ENCODE measurements at places on chromosomes 12 and 14.

- DNase-seq = no peak
Measured at GRCh38 chr12:104490850-104491249, 34.1 kb downstream of the CHST11 start.

- peak; percentile 65 for DNase-seq
Measured at GRCh38 chr14:65167072-65167645, 64.8 kb upstream of the MAX start.

GRCh38 chr14:64826845-64827244 is 52.9 kb downstream of the SPTB start:
- DNase-seq = peak; percentile 81

GRCh38 chr14:75794615-75795038 is 133.6 kb downstream of the TTLL5 start:
- no peak for DNase-seq

DNA sequence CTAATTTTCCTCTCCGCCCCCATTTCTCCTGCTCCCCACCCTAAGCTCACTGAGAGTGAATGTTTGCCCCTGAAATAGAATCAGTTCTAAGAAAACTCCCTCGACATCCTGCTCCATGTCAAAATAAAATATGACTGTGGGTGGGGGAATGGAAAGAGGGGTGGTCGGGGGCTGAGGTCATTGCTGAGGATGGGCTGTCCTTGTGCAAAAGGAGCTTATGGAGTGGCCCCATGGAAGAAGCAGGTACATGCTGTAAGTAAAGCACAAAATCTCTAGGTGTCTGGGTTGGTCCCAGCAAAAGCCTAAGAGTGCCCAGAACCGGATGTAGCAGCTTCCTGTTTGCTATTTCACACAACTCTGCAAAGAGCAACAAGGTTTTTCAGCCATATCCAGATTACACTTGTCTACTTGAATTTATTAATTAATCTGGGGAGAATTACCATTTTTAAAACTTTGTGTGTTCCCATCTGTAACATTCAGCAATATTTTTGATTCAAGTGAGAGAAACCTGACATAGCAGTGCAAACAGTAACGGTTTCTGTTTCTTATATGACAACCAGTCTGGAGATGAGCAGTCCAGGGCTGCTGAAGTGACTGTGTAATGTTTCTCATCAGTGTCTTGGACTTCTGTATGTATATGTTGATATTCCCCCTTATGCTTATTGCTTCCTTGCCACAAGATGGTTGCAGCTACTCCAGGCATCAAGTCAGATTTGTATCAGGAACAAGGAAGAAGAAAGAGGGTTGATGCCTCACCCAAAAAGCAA is 40.4 kb upstream of the GZMB start:
- no peak for DNase-seq

DNA sequence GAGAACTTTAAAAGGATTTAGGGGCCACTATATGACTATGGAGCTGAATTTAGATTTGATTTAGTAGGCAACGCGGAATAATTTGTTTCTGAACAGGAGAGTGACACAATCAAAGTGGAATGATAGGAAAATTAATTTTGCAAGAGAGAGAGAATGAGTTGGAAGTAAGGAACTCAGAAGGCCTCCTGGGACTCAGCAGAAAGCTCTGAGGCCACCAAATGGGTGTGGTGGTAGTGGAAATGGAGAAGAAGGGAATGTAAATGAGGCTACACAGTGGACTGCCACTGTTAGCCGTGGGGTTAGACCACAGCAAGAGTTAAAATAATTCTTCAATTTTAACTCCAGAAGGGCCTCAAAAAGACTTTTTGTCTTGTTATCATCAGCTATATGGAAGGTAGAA is 102.7 kb downstream of the LRRK2 start:
- DNase-seq = no peak

- no peak for DNase-seq
Measured at GRCh38 chr12:131126662-131127173, 173.0 kb downstream of the ADGRD1 start.

DNA sequence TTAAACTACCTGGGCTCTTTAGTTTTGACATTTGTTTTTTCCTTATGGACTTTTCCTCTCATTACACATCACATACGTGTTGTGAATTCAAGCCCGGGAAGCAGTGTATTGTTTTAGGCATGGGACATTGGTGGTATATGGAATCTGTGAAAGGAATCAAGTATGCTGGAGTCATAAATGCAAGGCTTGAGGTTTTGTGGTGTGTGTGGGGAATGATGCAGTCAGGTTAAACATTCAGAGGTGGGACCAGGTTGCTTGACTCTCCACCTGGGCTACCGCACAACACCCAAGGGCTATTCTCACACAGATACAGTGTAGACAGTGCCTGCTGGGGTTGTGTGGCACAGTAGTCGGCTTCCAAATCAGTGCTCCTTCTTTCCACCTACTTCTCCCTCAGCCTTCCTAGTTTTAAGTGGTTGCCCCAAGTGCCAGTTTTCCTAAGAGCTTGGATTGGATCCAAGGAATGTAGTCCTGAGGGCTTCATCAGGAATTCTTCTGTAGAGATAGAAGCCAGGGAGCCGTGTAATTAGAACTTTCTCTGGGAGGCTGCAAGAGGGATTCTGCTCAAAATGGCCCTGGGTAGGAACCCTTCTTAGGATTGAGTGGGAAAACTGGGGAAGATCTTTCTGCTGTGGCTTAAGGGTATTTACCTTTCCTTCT is 243.7 kb downstream of the C12orf75 start:
- DNase-seq = no peak

DNA sequence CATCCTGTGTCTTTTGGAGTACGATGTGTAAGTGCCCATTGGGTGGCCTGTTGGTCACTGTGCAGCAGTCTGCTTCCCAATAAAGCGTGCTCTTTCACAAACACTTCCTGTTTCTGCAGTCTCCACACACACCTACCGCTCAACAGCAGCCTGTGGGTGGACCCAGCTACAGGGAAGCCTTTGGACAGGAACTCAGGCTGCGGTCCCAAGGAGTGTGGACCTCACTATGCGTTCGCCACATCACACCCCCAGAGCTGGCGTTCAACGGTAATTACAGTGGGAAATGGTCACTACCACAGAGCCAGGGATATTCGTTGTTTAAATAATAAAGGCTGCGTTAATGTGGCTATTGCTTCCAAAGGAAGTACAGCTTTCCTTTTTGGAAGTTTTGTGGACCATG is 16.2 kb downstream of the PSMC1 start:
- peak; percentile 27 for DNase-seq

DNA sequence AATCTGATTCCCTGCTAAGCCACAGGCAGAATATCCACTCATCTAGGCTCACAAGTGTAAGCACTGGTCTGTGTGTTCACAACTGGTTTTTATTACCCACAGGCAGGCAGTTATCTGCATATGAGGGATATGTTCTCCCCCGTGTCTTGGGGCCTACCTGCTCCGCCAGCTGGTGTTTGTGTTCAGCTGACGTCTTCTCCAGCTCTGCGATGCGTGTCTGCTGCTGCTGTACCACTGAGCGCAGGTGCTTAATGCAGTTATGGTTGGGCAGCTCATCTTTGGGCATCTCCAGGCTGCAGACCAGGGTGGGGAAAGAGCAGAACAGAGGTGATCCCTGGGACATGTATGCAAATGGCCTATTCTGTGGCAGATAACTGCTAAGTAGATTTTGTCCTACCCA is 13.7 kb downstream of the RNF41 start:
- DNase-seq = no peak

DNA sequence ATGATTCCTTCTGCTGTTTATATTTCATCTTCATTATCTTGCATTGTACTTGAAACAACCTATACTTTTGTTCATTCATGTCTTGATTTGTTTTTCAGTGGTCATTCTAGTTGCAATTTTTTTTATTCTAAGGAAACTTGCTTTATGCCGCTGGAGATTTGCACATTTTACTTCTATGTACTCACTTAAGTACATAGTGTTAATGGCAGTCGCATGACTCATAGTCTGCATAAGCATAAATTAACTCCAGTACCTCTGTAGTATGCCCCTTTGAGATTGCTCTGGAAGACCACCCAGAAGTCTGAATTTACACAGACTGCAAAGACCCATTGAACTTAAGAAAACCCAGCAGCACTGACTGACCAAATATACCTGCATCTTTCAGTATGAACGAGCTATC is 77.0 kb downstream of the MSRB3 start:
- DNase-seq = no peak

DNA sequence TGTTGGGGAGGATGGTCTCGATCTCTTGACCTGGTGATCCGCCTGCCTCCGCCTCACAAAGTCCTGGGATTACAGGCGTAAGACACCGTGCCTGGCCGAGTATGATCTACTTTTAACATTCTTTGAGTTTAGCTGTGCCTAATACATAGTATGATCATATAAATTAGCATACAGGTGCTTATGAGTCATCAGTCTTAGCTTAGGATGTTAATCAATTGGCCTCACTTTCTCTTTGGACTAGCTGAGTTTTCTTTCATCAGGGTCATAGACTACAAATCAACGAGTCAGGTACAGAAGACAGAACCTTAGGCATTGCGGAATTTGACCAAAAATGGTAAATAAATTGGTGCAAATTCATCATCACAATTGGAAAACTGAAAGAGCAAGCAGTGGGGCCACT is 2.2 kb downstream of the SLC25A21 start:
- DNase-seq = no peak

GRCh38 chr12:93766796-93767523 is 89.8 kb downstream of the CRADD start:
- DNase-seq = peak; percentile 56

- no peak for DNase-seq
Measured at GRCh38 chr12:52010692-52011601, 4.2 kb downstream of the TAMALIN start.

GRCh38 chr14:99727096-99727870 is 43.2 kb downstream of the CYP46A1 start:
- DNase-seq = no peak

DNA sequence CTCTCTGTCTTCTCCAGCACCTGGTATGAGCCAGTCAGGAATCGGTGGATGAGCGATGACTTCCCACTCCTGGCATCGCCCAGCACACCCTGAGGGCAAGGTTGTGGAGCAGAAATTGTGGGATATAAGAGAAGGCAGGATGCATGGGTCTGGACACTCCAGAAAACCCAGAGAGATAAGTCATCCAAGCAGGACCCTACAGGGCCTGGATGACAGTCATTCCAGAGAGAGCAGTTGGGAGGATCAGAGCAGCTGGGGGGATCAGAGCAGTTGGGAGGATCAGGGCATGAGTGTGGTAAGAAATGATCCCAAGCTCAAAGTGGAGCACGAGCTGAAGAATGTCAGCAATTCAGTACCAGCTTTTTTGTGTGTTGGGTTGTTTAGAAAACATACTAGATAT is 4.0 kb downstream of the AGAP2 start:
- DNase-seq = no peak

GRCh38 chr14:59292028-59292427 is 103.6 kb downstream of the DAAM1 start:
- DNase-seq = peak; percentile 6

DNA sequence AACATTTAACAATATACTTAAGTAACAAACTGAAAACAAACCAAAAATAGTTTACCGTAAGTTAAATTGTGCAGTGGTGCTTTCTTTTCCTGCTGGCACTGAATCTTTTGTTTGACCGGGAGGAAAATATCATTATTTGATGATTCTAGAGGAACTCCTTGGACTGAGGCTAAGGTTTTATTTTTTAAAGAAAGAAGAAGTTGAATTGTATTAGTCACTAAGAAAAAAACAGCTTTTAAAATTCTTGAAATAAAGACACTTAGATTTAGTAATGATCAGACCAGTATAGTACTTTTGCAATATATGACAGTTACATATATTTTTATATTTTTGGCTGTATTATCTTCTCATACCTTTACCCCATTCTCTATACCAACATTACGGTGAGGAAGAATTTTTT is 10.3 kb downstream of the MIS18BP1 start:
- no peak for DNase-seq

DNA sequence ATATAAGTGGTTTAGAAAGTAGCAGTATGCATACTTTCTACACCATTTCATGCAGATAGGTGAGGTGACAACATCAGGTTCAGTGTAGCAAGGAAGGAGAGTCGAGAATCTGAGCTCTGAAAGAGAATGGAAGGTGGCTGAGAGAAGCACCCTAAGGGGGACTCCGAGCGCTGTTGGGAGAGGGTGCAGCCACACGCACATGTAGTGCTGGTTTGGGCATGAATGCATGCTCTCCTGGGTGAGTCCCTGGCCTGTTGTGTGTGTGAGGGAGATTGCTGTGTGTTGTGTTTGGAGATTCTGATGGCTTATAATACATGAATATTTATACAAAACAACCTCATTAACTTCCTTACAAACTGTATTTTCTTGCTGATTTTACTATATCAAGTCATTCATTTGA is 180.3 kb upstream of the LRIG3 start:
- no peak for DNase-seq

DNA sequence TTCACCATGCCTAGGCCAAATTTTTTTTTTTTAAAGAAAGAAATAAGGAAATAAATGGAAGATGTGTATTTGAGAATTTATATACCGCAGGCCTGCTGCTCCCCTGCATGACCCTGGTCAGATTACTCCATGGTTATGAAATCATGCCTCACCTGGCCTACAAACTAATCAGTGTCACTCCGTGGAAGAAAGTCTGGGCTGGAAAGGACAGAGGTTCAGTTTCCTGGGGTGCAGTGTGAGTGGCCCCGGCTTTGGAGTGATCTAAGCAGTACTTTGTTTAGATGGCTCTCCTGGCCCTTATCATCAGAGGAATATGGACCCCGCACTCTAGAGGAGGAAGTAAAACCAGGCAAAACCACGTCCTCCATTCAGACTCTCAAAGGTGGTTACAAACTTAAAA is 9.6 kb downstream of the APOBEC1 start:
- no peak for DNase-seq

- peak; percentile 82 for DNase-seq
Measured at GRCh38 chr12:96193725-96194575, at the start of gene ELK3. TSS of gene ELK3 (plus strand) at chr12:96194375.

- no peak for DNase-seq
Measured at GRCh38 chr12:114123108-114123507, 157.0 kb upstream of the RBM19 start.

DNA sequence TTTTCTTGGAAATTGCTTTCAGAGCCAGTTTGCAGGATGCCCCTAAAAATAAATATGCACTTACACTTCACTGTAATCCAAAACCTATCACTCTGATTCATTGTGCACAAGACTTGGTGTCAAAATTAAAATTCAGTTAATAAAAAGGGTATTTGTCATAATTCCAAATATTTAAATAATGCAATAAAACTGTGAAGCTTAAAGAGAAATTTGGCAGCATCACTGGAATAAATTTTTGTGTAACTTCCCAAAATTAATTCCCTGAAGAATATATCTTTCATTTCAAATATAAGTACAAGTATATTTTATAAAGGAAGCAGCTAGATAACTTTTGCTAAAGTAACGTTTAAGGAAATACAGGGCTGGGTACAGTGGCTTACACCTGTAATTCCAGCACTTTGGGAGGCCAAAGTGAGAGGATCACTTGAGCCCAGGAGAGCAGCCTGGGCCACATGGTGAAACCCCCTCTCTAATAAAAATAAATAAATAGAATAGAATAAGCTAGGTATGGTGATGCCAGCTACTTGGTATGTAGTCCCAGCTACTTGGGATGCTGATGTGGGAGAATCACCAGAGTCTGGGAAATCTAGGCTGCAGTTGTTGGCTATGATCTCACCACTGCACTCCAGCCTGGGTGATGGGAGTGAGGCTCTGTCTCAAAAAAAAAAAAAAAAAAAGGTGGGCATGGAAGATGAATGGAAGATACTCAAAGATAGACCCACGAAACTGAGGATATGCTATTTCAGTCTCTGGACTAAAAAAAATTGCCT is 233.8 kb downstream of the FBXL14 start:
- no peak for DNase-seq

All from CD14-positive monocyte (primary cell).